Activated CD8-positive, alpha-beta T cell treated with anti-CD3 and anti-CD28 coated beads, Interleukin-2, amount 10 ng/mL, durations not matched to agents 7 days and 5 days (primary cell): ENCODE measurements at places on chromosomes 11 and 22.

DNA sequence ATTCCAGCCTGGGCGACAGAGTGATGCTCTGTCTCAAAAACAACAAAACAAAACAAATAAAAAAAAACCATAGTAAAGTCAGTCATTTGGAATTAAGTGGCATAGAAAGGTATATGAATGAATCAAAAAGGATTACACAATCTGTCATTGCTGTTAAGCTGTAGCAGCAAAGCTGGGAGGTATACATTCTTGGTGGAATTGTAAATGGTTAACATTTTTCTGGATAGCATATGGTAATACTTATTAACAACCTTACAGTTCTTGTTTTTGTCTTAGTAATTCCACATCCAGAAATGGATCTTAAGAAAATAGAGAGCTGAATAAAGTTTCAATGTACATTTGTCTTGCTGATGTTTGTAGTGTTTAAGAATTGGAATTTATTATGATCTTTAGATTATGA is 30.0 kb downstream of the DDX10 start:
- DNase-seq, result no peak

GRCh38 chr22:25154667-25154999 is 45.0 kb upstream of the CRYBB3 start:
- DNase-seq, result no peak

DNA sequence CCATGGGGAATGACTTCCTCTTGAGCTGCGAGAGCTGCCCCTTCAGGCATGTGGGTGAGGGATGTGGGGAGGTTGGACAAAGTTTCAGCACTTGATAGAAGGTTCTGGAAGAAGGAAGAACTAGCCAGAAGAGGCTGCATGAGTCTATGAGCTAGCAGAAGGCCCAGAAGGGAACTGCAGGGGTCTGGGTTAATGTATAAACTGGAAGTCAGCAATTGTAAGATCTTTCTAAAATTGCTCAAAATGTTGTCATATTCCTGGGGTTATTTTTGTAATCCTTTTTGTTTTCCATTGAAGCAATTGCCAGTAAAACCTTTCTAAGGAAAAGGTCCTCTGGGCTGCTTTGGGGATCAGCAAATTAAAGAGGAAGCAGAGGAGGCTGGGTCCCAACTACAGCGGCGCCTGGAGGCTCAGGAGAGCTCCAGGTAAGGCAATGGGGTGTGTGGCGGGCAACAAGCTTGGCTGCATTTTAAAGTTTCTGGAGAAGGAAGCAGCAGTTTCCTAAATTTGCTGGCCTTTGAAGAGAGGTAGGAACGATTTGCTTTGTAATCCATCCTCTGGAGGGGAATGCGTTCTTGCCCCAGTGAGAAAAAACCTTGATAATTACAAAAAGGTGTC is 29.2 kb downstream of the ADAMTS15 start:
- DNase-seq, result no peak

- DNase-seq, result no peak
These were observed 16.9 kb upstream of the ALG8 start for GRCh38 chr11:78156127-78156844.

GRCh38 chr11:35419184-35419829 is at the start of gene SLC1A2:
Gene SLC1A2 (minus strand): TSS chr11:35419558. CDS start chr11:35418966, 592 bp downstream.
- DNase-seq, result no peak
